ENCODE measurements at places on chromosomes 5 and 9.

DNA sequence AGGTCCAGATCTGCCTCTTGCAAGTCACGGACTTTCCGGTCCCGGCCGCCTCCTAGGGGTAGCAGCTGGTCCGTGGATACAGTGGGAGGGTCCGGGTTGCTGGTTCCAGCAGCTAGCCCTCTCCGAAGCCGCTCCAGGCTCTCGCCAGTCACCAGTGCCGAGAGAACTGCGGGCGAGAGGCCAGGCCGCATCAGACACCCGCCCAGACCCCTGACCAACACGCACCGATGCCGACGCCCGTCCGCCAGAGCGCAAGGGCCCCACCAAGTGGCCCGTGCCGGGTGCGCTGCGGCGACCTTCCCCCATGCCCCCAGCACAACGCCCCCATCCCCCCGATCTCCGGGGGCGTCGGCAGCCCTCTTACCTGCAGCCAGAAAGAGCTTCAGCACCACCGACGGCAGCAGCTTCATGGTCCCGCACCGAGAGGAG, 470 bp downstream of the HBEGF start:
- peak; percentile 87 for DNase-seq

DNA sequence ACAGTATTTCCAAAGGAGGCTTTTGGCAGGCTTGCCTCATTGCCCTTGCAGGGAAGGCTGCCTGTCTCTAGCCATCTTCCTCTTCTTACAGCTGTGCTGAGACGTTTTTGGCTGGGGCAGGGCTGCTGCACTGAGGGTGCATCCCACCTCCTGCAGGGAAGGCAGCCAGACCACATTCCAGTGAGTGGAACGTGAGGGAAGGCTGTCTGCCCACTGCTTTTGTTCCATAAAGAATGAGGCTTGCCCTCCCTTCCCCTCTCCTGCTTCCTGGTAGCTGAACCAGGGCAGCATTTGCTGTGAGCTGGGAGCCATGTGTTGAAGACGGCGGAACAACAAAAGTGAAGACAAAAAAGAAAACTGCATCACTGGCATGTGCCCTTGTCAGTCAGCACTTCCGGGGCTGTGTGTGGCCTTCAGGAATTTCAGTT, 16.8 kb downstream of the MGAT1 start:
- DNase-seq: peak; percentile 84

DNA sequence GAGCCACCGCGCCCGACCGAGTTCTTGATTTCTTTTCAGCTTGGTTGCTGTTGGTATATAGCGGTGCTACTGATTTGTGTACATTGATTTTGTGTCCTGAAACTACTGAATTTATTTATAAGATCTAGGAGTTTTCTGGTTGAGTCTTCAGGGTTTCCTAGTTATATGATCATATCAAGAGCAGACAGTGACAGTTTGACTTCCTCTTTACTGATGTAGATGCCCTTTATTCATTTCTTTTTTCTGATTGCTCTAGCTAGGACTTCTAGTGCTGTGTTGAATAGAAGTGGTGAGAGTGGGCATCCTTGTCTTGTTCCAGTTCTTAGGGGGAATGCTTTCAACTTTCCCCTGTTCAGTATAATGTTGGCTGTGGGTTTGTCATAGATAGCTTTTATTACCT, 17.4 kb upstream of the LRRC19 start:
- no peak for DNase-seq

GRCh38 chr9:107633406-107633805, 143.8 kb upstream of the KLF4 start:
- DNase-seq: no peak

GRCh38 chr9:92308893-92309292, 15.4 kb upstream of the IARS1 start:
- no peak for DNase-seq

GRCh38 chr5:131538177-131538593, 96.8 kb downstream of the RAPGEF6 start:
- DNase-seq: no peak

- no peak for DNase-seq
Observed at GRCh38 chr5:62828742-62829603, 250.4 kb downstream of the LRRC70 start.

GRCh38 chr5:27473307-27474046, 435.1 kb upstream of the CDH9 start:
- no peak for DNase-seq

DNA sequence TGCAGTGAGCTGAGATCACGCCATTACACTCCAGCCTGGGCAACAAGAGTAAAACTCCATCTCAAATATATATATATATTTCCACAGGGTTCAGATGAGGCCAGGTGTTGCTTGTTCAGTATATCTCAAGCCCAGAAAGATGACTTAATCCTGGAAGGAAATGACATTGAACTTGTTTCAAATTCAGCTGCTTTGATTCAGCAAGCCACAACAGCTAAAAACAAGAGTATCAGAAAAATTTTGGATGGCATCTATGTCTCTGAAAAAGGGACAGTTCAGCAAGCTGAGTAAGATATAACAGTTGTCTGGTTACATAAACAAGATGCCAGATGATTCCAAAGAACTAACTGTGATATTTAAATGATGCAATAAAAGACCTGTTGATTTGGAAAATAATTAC, 352.0 kb downstream of the KCTD16 start:
- no peak for DNase-seq

GRCh38 chr5:141843156-141843927, 34.9 kb downstream of the PCDH1 start:
- no peak for DNase-seq

DNA sequence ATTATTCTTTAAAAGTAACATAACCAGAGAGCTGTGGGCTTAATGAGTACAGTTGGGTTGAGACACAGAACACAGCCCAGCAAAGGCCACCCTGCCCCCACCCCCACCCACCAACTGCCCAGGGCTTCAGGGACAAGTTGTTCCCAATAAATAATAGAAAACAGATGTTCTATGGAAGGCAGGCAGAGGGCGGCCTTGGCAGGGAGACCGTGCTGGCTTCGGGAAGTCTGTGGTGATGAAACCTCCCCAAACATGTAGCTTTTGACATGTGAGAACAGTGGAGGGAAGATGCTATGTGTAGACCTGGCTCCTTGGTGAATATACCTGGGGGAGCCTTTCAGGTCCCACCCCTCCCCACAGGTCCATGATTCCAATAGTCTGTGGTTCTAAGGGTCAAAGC, 10.0 kb downstream of the TRAF1 start:
- DNase-seq: no peak

- DNase-seq: no peak
Observed at GRCh38 chr5:121752149-121752548, 99.5 kb upstream of the FTMT start.

DNA sequence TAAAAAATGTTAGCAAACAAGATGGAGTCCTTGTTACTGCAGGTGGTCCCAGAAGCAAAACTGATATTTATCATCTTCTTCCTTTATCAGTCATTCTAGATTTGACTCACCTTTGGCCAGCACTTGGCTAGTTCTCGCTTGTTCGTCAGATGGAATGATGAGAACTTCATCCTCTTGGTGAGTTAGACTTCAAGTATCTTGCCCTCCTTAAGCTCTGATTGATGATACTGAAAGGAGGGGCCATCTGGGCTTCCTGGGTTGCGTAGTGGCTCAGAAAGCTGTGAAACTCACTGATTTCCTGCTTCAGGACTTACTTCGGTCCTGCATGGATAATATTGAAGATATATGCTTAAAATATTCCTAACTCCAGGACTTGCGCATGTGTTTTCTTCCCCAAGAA, 1248.2 kb upstream of the CDH9 start:
- no peak for DNase-seq

GRCh38 chr9:34227445-34227844, 48.6 kb downstream of the UBAP1 start:
- no peak for DNase-seq

- no peak for DNase-seq
Observed at GRCh38 chr9:119986205-119986604, 593.8 kb downstream of the CDK5RAP2 start.

GRCh38 chr5:90248640-90249039, 160.9 kb downstream of the CETN3 start:
- no peak for DNase-seq

GRCh38 chr9:75672478-75672877, 218.0 kb upstream of the PCSK5 start:
- no peak for DNase-seq

GRCh38 chr5:106906199-106906598, 764.5 kb downstream of the EFNA5 start:
- no peak for DNase-seq

DNA sequence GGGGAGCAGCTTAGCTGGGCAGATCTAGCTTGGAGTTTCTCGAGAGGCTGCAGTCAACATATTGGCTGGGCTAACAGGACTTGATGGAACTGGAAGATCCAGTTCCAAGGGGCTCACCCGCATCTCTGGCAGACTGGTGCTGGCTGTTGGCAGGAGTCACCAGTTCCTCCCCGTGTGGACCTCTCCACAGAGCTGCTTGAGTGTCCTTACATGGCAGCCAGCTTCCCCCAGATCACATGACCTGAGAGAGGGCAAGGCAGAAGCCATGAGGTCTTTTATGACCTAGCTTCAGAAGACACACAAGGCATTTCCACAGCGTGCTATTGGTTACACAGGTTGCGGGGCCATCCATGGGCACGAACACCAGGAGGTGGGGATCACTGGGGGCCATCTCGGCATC, 26.4 kb upstream of the RXRA start:
- no peak for DNase-seq

- DNase-seq: peak; percentile 66
Observed at GRCh38 chr5:69265931-69266330, 31.2 kb downstream of the CDK7 start.

DNA sequence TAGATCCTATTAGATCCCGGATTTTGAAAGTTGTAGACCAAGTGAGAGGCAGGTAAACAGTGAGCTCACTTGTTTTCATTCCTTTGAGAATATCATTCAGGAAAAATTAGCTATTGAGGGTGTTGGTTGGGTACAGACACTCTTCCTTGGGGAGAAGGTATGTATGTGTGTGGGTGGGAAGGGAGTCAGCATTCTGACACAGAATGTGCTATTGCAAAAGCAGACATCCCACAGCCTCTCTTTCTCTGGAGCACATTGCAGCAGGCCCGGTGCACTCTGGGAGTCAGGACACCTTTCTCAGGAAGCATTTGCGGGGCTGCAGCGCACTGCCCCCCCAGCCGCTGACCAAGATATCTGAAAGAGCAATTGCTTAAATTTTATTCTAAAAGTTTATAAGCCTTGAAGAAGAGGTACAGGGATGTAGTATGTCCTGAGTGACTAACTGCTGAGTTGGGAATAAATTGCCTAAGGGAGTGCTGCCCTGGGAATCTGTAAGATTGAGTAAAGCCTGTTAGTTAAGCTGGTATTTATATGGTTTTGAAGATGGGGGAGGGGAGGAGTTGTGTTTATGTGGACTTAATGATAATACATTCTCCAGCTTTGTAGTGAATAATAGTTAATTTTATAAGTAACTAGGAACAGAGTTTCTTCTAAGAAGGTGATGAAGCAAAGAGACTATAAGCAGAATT, 5.2 kb downstream of the TNFAIP8 start:
- no peak for DNase-seq

DNA sequence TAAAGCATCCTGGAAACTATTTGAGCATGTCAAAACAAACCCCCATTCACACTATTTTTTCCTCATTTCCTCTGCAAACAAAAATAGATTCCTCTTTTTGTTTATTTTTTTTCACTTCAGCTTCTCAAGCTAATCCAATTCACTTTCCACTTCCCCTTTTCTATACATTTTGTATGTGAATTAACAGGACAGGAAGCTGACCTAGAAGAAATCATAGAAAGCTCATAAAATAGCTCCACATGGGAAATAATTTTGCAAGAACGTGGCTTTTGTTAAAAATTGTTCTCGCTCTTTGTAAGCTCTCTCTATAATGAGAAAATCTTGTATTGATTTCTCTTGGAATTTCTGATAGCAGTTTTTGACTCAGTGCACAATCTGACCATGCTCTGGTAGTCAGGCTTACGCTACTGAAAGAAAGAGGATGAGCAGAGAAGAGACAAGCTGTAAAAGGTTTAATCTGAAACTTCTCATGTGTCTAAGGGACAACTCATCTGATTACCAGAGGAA, 215.8 kb downstream of the ADAMTS12 start:
- no peak for DNase-seq

DNA sequence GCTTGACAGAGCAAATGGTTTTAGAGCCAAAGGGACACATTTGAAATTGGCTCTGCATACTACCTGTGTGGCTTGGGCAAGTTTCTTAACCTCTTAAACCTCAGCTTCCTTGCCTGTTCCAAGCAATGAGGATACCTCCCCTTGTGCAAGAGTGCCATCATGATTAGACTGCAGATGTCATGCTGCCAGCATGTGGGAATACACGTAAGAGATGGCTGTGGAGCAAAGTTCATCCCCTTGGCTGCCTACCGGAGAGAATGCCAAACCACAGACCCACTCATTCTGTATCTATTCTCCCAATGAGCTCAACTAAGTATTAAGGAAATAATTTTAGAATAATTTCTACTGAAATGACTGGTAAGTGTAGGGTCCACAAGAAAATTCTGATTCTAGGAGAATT, 101.3 kb downstream of the WDR41 start:
- no peak for DNase-seq

DNA sequence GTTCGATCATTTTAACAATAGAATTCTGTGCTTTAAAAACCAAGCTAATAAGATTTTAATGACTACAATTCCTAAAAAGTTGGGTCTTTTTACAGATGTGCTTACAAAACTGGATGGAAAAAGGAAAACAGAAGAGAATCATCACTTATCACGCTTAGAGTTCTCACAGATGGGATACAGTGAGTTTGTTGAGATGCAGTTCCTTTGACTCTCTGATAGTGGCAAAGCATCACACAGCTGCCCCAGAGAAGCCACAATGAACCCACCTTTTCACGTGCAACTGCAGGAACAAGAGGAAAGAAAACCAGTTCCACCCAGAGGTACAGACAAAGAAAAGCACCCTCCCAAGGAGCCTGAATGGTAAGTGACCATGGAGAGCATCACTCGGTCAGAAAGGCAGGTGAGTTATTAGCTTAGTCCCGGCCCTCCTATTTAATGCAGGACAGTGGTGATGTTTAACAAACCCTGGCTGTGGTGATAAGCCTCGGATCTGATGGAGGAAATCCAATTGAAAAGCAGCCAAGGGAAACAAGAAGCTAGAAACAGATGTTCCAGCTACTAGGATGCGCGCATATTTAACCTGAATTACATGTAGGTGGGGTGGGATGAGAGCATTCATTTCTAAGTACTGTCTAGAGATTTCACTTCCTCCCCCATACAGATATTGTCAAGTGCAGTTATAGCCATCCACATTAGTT, 167.7 kb downstream of the TARS1 start:
- DNase-seq: peak; percentile 20

DNA sequence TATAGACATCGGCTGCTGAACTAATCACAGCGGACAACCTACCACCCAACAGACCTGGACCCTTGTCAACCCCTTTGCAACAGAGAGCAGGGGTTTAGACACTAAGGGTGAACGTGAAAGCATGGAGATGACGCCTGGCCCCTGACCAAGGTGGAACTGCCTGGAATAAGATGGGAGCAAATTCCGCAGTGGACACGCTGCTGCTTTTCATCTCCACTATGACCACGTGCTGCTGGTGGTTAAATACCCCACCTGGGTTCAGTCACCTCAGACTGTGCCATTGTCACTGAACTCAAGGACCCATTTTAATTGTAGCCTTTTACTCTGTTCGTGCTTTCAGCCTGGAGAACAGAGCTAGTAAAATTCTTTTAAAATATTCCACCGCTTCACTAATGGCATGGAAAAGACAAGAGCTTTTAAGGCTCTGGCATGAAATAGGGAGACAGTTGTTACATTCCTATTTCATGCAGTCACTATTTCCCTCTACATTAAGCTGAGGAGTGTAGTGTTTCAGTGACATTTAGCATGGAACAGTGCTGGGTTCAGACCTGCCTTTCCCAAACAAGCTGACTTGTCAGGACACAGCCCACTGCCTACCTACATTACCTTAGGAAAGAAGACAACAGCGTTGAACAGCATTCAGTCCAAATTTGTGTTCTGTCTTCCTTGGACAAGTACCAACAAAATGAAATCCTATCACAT, 96.8 kb downstream of the ANKRD18B start:
- peak; percentile 24 for DNase-seq
